T-helper 17 cell (primary cell): ENCODE measurements at places on chromosomes 4 and X.

DNA sequence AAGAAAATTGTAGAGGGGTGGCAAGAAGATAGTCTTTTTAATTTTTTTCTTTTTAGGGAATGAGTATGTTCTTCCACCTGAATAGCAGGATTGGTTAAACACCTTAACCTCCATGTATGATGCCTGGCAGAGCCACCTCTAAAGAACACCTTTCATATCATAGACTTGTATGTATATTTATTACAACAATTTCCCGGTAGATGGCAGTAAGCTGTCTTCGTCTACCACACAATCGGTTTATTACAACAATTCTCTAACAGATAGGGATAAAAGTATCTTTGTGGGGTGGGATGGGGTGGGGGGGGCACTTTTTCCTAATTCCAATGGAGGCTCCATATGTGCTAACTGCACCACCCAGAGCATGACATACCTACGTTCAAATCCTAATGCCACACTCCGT, 255.5 kb downstream of the LDB2 start:
- DNase-seq = no peak

- no peak for DNase-seq
These were observed 22.2 kb downstream of the KANTR start for GRCh38 chrX:53116101-53116500.

DNA sequence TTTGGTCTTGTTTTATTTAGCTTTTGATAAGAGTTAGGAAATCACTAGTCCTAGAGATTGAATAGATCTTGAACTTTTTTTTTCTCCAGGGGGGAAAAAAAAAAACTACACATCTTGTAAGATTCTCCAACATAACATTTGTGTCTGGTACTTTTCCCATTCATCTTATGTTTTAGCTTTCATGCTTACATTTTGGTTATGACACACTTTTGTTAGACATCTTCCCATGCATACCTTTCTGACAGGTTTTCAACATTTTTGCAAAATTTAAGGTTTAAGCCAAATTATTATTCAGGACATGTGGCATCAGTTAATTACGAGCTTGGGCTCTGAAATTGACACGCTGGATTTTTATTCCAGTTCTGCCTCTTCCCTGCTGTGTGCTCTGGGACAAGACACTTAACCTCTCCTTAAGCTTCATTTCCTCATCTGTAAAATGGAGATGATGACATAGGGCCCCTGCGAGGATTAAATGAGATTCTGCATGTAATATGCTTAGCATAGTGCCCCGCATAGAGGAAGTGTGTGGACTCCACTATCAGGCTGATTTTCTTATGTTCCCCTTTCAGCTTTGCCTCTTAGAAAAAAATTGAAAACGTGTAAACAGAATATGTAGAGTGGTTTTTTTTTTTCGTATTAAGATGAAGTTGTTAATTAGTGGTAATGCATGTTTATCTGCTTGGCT, 5.3 kb downstream of the KIT start:
- DNase-seq = no peak

GRCh38 chrX:14676431-14676830, 147.1 kb downstream of the GLRA2 start:
- no peak for DNase-seq

DNA sequence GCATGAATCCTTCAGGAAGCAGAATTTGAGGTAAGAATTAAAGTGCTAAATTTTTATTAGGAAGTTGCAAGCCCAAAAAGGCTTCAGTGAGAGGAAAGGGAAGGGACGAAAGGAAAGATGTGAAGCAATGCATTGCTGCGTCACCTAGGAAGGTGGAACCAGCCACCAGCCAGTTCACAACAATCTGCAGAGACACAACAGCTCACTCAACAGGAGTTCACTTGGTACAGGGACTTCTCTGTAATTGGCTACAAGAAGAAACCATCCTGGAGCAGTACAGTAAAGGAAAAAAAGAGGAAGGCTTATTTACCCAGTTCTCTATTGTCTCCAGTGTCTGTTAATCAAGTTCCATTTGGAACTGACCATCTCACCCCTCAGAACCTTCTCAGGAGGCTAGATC, 157.6 kb downstream of the HNRNPD start:
- no peak for DNase-seq

GRCh38 chr4:79625361-79625760, 217.3 kb upstream of the GK2 start:
- DNase-seq = no peak

GRCh38 chr4:19074036-19074435, 1052.5 kb upstream of the LCORL start:
- no peak for DNase-seq

DNA sequence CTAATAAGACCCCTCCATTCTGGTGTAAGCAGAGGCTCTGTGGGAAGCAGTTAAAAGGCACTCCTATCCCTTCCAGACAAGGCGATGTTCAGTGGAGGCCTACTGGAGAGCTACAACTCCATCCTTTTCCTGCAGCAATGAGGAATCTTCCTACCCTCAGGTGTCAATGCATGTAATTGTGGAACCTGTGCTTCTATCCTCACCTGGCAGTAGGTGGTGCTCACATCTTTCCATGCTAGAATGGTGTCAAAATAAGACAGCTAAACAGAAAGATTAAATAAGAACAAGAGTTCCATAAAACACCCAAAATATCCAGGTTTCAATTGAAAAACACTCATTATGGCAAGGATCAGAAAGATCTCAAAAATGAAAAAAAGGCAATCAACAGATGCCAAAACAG, 224.6 kb downstream of the IL15 start:
- no peak for DNase-seq

DNA sequence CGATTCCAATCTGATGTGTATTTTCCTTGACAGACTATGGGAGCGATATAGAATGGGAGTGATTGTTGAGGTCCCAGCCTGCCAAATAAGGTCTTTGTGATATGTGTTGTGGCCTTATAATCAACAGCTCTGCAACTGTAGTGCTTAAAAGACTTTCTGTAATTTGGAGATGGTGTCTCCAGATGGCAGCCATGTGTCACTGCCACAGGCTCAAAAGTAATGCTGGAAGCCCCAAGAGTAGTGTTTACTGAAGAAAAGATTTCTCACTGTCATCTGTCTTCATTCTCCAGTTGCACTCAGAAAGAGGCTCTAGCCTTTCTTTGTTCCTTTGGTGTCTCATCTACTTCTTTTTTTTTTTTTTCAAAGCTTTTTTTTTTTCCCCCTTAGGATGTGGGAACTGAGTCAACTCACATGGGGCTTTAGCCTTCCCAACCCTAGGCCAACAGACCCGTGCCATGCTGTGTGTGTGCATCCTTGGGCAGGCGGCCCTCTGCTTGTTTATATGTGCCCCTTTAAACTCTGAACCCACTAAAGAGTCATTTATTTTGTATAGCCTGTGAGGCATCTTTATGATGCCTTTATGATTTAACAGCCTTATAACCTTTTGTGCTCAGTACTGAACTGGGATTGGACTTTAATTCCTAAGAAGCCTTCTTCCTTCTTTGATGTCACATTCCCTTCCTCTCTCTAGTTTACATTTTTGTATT, 15.6 kb downstream of the SRPX2 start:
- no peak for DNase-seq

- no peak for DNase-seq
These were observed 1761.3 kb upstream of the IGFBP7 start for GRCh38 chr4:58871509-58871908.

DNA sequence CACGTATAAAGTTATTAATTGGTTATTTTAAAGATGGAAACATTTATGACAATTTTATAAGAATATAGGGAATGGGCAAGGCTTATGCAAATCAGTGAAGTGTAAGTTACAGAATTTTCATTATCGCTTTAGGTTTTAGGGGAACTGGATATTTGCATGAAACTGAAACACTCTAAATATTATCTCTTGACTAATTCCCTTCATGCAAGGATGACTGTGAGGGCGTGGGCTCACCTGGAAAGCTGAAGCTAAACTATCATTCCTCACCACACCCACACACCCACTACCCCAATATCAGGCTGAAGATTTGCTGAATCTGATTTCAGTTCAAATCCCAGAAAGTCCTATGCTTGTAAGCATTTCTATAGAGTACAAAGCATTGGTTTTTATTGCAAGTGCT, 81.7 kb upstream of the ARHGAP24 start:
- DNase-seq = no peak

GRCh38 chrX:99051639-99052038, 1358.4 kb downstream of the PCDH19 start:
- no peak for DNase-seq

GRCh38 chrX:65985211-65985610, 54.7 kb downstream of the VSIG4 start:
- DNase-seq = no peak

GRCh38 chr4:11281720-11282119, 147.0 kb downstream of the HS3ST1 start:
- no peak for DNase-seq

DNA sequence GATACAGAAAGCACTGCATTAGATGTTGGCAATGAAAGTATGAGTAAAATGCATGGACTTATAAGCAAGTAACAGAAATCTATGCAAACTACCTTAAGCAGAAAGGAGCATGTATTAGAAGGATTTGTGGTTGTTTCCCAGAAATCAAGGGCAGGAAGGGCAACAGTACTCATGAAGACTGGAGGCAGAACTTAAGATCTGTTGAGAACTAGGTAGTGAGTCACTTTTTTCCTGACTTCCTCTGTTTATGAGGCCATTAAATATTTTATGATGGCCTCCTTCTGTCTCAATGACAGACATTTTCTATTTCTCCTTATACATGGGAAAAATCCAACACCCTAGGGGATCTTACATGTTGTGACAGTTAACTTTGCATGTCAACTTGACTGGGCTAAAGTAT, 398.2 kb downstream of the MID1IP1 start:
- no peak for DNase-seq

GRCh38 chr4:5708449-5709206, at the start of gene EVC2:
Gene EVC2, minus strand, starts transcription at chr4:5708559. Its CDS starts 46 bp downstream, at chr4:5708513.
- DNase-seq = peak; percentile 29

- DNase-seq = no peak
These were observed 9.7 kb downstream of the SOD3 start for GRCh38 chr4:24805067-24805466.

DNA sequence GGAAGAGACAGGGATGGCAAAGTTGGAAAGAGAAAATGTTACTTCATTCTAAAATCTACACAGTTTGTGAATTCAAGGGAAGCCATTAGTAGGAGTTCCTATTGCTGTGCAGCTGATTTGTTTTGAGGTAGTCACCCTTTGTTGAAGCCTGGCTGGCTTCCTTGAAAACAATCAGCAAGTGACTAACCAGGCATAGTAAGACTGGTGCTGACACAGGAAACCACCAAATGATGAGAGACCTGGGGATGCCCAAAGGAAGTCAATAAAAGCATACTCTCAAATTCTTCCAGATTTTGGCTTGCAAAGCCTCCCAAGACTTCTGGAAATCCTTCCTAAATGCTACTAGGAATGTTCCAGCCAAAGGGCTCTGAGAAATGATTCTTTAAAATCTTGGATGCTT, 23.9 kb upstream of the PRDM8 start:
- peak; percentile 40 for DNase-seq

GRCh38 chrX:13055486-13055885, 11.1 kb upstream of the FAM9C start:
- no peak for DNase-seq

GRCh38 chr4:121697564-121697963, 784 bp upstream of the ANXA5 start:
- DNase-seq = no peak

DNA sequence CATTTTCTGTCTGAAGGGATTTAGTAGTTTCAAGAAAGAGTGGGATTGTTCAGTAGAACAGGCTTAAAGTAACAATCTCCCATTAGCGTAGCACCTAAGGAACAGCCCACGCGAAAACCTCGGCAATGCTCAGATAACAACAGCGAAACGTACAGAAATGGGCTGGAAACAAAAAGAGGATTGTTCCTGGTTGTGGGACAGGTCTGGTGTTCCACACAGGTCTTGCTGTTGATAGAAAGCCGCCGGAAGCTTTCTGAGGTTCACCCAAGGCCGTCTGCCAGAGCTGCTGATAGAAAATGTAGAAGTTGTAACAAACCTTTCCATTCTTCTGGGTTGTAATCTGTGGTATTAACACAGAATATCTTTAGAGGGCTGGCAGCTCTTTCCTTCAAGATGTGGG, 69.4 kb upstream of the CLCN4 start:
- DNase-seq = no peak

DNA sequence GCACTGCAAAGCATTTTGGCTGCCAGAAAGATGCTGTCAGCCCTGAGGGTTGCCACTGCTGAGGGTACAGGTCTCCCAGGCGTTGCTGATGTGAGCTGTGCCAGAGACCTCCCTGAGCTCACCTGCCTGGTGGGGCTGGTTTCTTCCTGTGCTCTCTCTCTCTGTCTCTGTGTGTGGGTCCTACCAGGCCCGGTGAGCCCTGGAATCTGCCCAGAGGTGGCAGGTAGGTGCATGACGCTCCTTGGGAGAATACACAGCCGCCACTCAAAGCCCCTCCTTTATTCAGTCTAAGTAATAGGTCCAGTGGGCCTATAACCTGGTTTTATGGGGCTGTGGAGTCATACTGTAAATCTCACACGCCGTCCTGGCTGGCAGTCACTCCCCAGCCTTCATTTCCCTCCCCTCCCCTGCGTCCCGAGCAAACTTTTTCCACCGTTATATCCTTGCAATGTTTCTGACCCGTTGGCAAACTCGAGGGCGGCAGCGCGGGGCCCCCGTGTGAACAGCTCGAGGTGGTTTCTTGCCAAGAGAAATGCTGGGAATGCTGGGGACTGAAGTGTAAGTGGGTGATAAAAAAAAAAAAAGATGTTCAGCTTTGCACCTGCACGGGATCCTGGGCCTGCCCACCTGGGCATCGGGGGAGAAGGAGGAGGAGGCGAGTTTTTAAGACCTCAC, 245.9 kb downstream of the CRLF2 start:
- DNase-seq = no peak

DNA sequence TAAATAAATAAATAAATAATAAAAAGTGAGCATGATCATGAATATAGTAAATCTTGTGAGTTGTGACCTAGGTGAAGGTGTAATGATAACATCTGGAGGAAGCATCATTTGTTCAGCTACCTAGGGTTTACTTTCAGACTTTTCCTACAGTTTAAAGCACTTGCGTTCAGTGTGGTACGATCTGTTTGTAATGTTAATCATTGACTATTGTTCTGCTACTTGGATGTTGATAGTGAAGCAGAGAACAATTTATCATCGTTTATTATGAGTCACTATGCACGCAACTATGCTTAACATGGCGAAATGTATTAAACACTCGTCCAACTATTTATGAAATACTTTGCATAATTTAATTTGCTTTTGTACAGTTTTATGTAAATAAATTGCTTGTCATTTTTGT, 426.2 kb downstream of the PCDH7 start:
- no peak for DNase-seq

DNA sequence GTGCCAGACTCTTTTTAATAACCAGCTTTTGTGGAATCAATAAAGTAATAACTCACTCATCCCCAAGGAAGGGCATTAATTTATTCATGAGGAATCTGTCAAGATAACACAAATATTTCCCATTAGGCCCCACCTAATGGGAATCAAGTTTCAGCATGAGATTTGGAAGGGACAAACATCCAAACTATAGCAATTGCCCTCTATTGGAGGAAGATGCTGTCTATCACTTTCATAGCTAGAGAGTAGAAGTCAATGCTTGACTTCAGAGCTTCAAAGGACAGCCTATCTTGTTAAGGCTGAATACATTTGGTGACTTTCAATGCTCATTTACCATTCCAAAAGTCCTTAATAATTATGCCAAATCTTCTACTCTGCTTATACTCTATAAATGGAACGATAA, 84.9 kb upstream of the ATOH1 start:
- DNase-seq = no peak
